ENCODE measurements at places on chromosomes 6 and 20.
A peak's percentile ranks its signal among the peaks of the same experiment; 100 is the strongest.

GRCh38 chr6:105587349-105588122 is 184.7 kb upstream of the PREP start:
- DNase-seq: peak; percentile 53

- DNase-seq: no peak
These were observed 5.8 kb downstream of the TUBB start for GRCh38 chr6:30725713-30726505.

GRCh38 chr20:753897-754635 is 14.2 kb downstream of the SLC52A3 start:
- no peak for DNase-seq

DNA sequence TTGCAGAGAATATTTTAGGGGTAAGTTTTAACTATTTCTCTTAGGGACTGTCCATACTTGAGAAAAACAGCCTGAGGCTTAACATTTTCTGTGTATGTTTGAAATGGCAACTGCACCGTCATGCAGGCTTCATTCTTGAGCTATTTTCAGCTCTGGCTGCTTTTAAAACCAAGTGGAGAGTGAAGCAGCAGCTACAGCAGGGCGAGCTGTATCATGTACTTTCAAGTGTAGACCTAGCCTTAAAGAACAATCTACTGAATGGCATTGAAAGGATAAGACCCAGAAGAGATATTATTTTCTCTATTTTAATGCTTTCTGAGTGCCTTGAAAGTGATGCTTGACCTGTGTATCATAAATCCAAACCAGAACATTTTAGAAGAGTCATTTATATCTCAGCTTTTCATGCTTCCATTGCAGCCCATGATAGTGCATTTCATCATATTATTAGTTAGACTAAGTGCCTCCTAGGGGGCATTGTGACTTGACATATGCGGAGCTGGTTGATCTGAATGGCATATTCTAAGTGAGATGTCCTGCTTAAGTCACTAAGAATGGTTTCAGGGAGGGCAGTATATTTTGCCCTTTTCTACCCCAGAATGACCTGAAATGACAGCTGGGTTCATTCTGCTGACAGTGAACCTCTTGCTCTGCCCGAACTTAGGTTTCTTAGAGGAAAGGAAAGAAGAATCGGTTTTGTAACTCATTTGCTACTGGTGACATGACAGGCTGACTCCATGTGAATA is 85.3 kb downstream of the NKAIN2 start:
- no peak for DNase-seq

- peak; percentile 81 for DNase-seq
These were observed at the start of gene SNX21 for GRCh38 chr20:45833030-45833882. Gene SNX21, plus strand, starts transcription at chr20:45833799. Its CDS starts 121 bp downstream, at chr20:45833920.
